ENCODE measurements at places on chromosomes 4 and X.

- no peak for DNase-seq
These were observed 25.7 kb downstream of the LAS1L start for GRCh38 chrX:65508851-65509250.

GRCh38 chrX:133414406-133415275, 648 bp downstream of the GPC4 start:
- no peak for DNase-seq

DNA sequence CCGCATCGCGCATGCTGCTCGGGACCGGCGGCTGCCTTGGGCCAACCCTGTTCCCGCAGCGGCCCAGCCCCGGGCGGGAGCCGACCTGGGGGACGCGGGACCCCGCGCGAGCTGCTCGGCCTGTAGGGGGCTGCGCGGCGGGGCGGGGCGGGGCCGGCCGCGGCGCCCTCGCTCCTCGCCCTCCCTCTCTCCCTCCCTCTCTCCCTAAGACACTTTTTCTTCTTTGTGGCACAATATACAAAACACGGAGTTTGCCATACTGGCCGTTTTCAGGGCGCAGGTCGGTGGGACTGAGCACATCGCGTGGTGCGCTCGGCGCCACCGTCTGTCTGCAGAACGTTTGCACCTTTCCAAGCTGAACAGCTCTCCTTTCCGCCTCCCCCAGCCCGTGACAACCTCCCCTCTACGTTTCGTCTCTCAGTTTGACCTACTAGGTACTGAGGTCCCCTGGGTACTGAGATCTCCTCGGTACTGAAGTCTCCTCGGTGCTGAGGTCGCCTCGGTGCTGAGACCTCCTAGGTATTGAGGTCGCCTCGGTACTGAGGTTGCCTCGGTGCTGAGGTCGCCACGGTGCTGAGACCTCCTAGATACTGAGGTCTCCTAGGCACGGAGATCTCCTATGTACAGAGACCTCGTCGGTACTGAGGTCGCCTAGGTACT, 261.1 kb upstream of the PLCXD1 start:
- DNase-seq = no peak

DNA sequence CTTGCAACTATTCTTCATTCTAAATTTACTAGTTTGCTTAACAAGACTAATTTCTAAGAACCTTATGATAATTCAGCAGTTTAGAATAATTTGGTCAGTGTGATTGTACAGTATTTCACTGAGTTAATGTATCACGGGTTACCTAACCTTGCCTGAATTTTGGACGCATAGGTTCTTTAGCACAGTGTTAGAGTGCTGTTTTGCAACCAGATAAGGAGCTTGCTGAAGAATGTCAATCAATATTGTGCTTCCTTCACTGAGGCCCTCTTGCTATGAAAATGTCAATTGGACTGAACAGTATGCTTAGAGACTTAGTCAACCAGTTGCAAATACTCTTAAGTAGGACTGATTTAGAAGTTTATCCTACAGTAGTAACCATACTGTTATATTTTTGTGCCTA, 19.6 kb downstream of the VAMP7 start:
- no peak for DNase-seq

- DNase-seq = no peak
These were observed 250.4 kb downstream of the GPM6A start for GRCh38 chr4:175561696-175562095.

DNA sequence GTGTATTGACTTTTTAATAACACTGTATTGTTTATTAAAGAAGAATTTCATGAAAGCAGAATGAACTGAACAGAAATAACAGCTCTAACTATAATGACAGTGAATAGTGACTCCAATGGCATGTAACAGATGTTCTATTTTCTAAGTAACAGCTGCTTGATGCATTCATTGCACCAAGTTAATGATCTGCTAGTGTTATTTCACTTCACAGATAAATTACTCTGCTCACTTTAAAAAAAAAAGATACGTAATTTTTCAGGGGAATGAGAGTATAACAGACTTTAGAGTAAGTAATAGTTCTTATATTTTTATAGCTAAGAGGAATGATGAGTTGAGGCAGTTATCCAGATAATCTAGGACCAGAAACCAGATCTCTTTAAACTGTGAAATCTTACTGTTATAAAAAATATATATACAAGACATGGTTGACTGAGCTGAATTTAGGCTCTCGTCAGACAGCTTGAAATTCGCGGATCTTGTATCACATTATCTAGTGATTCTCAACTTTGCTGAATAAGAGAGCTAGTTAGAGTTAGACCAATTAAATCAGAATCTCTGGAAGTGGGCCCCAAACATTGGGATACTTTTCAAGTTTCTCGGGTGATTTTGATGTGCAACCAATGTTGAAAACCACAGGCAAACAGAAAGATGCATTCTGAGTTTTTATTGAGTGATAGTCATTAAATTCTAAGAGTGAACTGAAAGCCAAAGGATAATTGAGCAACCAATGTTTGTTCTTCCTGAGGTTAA, 840.7 kb downstream of the DMD start:
- no peak for DNase-seq

GRCh38 chr4:71300964-71301363, 37.9 kb upstream of the SLC4A4 start:
- no peak for DNase-seq

- no peak for DNase-seq
These were observed 13.2 kb upstream of the S100P start for GRCh38 chr4:6680372-6681034.

GRCh38 chrX:15043538-15043937, 170.3 kb downstream of the MOSPD2 start:
- no peak for DNase-seq

GRCh38 chrX:19954335-19955096, 36.3 kb downstream of the BCLAF3 start:
- DNase-seq = no peak

DNA sequence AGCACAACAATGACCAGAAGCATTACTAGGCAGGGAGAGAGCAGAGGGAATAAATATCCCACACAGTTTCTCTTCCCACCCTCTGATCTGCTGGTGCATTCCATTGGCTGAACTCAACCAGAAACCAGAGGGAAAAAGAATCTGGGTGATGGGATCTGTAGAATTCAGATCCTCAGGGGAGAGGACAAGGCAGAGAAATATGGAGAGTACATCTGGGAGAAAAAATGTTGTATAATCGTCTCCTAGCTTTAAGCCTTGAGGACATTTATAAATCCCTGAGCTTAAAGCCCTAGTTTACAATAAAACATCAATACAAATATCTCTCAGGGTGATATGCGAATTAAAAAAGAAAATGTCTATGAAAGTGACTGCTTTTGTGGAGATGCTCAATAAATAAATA, 368.1 kb upstream of the MAD2L1 start:
- DNase-seq = no peak

DNA sequence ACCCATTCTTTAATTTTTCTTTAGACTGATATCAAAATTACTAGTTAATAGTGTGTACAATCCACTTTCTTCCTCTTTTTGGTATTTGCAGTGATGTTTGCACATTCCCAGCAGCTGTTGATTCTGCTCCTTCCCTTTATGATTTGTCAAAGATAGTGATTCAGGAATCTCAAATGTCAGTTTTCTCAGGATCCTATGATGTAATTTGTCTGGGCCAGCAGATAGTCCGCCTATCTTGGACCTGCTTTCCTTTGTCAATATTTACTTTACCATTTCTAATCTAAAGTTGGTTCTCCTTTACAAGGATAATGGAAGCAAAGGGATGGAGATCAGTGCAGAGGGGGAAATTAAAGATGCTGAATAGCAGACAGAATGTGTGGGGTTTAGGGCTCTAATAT, 122.1 kb downstream of the REELD1 start:
- no peak for DNase-seq

- DNase-seq = no peak
These were observed 18.8 kb upstream of the OTUD4 start for GRCh38 chr4:145199051-145199716.

GRCh38 chr4:188812644-188813043, 673.4 kb downstream of the TRIML1 start:
- DNase-seq = no peak

GRCh38 chr4:176125063-176125462, 59.4 kb downstream of the WDR17 start:
- no peak for DNase-seq

- no peak for DNase-seq
These were observed 230.0 kb upstream of the LNX1 start for GRCh38 chr4:53821179-53821851.

GRCh38 chr4:94715726-94716125, 42.0 kb upstream of the BMPR1B start:
- no peak for DNase-seq

DNA sequence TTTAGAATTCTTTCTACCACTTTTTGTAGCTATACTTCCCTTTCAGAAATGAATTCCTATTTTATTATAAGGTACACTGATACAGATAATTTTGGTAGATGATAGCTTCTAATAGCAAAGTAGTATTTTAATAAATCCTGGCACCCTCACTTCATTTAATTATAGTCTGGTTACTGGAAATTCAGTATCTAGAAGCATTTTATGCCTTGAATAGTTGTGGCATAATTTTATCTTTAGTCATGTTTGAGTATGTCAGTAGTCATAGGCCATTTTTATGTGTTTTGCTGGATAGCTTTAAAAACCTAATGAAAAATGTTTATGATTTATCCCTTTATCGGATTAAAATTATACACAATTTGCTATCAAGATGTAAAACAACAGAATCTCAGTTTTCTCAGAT, 92.3 kb downstream of the DIAPH2 start:
- DNase-seq = no peak

DNA sequence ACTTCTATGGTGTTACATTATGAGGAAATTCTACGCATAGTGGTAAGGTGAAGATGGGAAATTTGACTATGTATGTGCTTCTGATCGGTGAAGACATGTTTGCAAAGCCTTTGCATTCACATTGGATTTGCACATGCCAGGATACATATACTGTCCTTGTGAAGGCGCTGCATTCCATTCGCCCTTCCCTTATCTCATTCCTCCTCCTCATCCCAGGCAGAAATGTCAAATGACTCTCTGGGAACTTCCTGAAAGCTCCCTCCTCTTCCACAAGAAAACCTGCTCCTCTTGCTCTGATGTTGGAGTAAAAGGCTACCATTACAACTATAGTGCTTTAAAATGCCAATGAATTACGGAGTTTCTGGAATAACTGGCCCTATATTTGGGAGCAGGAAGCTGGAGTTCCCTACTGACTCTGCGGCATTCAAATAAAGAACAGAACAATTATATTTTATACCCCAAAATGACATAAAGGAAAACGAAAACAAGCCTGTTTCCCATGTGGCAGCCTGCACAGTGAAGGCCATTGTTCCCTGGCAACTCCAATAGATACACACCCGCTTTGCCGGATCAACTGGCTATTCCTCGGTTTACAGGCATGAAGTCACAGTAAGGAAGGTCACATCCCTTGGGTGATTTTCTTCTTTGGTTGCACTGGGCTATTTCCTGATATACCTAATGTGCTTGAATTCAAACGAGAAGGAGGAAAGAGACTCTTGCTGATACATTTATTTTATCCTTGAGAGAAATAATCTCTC, 84.5 kb downstream of the AREG start:
- no peak for DNase-seq

GRCh38 chr4:61648264-61648663, 448.1 kb downstream of the ADGRL3 start:
- no peak for DNase-seq

- DNase-seq = no peak
These were observed 260.3 kb downstream of the PPP3CA start for GRCh38 chr4:101086801-101087586.

DNA sequence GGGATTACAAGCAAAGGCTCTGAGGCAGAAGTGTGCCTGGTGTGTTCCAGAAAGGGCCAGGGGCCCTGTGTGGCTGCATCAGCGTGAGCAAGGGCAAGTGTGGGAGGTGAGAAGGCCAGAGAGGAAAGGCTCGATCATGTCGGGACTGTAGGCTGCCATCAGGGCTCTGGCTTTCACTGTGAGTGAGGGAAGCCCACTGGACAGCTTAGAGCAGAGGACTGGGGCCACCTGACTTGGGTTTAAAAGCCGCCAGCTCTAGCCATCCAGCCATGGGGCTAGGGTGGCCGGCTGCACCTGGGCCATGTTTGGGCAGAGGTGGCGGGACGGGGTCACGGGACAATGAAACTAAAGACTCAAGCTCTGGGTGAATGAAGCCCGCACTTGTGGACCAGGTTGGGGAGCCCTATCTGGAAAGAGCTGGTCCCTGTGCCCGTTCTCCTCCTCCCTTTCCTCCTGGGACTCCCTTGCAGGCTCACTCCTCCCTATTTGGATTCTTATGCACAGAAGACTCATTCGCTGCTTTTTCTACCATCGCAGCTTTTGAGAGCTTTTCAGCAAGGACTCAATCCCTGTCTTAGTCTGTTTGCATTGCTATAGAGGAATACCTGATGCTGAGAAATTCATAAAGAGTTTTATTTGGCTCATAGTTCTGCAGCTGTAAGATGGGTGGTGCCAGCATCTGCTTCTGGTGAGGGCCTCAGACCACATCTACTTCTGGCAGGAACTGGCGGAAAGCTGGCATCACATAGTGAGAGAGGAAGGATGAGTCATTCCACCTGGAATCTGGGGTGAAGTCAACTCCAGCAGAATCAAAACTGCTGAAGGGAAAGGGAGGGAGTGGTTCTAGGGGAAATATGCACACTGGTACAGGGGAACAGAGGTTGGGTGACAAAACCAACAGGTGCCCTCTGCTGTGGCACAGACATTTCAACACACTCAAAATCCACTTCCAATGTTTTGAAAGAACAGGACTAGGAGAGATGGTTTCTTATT, 15.3 kb downstream of the CTAG1B start:
- DNase-seq = no peak

DNA sequence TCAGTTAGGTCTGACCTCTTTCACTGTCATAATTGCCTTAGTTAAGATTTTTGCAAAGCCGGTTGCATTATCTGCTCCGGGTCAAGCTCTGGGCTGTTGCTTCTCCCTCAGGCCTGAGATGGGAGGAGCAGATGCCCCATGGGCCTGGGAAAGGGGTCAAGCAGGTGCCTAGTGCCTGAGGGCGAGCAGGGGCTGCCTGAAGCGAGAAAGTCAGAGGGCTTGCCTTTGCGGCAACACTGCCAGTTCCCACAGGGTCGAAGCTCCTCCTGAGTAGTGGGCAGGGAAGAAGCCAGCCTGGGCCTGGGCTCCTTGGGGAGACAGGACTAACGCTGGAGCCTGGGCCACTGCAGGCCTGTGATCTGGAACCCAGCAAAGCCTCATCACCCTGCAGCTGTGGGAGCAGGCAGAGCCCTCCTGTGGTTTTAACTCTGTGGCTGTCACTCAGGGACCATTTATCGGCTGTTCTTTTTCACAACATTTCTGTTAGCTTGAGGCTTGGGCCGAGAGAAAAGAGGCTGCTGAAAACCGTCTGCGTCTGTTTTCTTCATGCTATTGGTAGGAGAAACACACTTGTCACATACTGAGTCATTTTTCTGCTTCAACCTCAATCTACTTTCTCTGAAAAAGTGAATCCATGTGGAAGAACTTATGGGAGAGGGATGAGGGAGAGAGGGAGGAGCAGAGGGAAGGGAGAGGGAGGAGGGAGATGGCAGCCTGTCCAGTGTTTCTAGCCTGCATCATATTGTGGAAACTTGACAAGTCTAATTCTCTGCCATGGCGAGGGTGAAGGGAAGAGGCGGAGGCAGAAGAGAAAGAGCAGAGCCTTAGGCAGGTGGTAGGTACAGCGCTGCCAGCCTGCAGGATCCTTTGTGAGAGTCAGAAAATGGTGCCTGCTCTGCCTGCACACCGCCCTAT, 68.4 kb downstream of the RHOH start:
- DNase-seq = no peak

GRCh38 chr4:139587446-139587845, 31.4 kb upstream of the SETD7 start:
- no peak for DNase-seq

Data from NCI-H187 (cell line).